ENCODE measurements at places on chromosomes 1 and 21.

DNA sequence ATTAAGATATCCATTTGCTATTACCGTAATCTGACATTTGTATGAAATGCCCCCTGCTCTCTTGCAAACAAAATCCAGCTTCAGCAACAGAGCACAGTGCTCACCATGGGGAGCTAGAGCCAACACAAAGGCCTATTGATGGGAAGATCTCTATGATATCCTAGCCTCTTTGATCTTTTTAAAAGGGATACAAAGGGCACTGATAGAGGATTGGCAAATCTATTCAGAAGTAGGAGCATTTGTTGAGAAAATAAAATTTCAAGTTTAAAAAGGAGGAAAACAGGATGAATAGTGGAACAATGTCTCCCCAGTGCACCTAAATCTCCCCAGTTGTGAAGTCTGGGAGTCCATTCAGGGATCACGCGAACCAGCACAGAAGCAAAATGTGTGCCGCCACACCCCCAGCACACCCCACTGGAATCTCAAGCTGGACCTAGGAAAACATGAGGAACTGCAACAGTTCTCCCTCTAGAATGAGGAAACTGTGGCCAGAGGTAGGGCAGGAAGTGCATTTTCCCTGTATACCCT, 32.2 kb downstream of the MRAP start:
- no peak for DNase-seq

DNA sequence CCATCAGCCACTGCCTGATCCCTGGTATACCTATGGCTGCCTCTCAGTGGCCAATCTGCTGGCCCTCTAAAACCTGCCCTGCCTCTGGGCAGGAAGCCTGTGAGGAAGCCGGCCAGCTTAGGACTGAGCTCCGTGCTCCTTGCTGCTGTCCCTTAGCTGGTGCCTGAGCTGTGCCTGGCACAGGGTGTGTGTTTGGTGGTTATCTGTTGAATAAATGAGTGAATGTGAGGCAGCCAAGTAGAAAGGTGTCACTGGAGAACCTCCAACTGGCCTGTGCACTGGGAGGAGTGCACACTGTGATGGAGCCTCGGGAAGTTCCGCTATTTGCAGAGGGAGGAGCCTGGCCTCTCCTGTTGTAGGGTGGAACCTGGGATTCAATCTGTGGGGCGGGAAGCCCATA, 63.4 kb upstream of the STUM start:
- DNase-seq, result no peak

DNA sequence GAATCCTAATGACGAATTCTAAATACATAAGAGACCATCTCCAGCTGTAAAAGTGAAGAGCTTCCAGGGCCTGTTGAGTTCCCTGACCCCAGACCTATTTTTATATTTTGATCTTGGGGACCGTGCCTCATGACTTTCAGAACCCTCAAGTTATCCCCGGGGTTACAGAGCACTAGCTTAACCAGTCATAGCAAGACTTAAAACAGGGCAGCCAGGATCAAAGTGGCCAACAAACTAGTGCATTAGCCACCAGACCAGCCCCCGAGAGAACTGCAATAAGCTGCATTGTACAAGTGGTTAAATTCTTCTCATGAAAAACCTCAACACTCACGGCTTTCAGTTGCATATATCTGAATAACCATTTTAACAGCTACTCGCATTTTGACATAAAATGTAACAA, 183.0 kb downstream of the BARHL2 start:
- no peak for DNase-seq

GRCh38 chr1:37919277-37919676, 27.6 kb downstream of the INPP5B start:
- DNase-seq, result no peak

DNA sequence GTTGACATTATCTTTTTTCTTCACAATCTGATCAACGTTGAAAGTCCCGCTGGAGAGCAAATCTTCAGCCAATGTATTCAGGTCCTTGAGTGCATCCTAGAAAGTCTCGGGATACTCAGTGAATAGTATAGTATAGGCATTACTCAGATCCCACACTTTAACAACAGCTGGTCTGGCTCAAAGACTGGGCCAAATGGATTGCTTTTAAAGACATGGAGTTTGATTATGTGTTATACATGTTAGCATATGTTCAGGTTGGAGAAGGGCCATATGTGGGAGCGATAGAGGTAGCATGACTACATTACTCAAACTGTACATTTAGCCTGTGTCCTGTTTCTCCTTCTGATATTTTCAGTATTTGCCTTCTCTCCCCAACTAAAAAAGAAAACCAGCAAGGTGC, 33.1 kb downstream of the OR10Z1 start:
- DNase-seq, result no peak

- DNase-seq, result no peak
These were observed 24.9 kb upstream of the KIRREL1 start for GRCh38 chr1:157968508-157968907.

- no peak for DNase-seq
These were observed 37.3 kb downstream of the NENF start for GRCh38 chr1:212470059-212470458.

- no peak for DNase-seq
These were observed 15.3 kb upstream of the SHCBP1L start for GRCh38 chr1:182968151-182968741.

GRCh38 chr21:34580181-34580700, 34.7 kb downstream of the RCAN1 start:
- no peak for DNase-seq

DNA sequence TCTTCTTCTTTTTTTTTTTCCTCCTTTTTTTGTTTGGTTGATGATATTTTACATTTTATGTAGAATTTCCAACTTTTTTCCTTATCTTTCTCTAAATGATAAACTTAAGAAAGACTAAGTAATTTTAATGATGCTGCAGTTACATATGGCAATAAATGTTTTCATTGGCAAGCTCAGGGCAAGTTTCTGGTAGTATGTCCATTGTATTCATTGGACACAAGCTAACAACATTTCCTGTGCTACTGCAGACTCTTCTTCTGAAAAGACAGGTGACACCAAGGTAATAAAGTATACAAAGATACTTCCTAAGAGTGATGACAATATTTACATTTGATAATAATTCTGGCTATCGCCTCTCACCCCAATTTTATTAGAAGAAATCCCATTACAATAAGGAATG, 219.2 kb upstream of the NFIA start:
- DNase-seq, result no peak

DNA sequence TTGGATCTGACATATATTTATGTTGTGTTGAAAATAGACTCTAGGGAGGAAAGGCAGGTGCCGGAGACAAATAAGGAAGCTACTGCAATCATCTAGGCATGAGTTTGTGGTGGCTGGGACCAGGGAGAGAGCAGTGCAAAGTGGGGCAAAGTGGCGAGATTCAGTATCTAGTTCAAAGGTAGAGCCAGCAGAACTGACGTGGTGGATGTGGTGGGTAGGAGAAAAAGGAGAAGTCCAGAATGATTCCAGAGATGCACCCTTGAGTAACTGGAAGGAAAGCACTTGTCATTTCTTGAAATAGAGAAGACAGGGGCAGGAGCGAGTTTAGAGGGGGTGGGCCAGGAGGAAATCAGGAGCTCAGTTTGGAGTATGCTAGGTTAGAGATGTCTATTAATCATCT, 275.2 kb downstream of the KAZN start:
- DNase-seq, result no peak

DNA sequence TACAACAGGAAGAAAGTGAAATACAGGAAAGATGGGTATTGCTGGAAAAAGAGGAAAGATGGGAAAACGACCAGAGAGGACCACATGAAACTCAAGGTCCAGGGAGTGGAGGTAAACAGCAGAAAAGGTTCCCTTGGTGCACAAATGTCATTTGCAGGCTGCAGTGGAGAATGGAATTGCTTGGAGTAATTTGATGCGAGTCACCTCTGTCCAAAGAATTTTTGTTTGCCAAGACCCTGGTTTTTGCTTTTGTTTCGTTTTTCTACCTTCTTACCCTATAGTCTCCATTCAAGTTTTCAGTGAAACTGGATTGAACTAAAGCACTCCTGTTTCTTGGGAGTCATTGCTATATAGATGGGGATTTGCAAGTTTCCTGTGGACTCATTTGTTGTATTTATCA, 464.3 kb downstream of the CAMTA1 start:
- DNase-seq, result no peak

DNA sequence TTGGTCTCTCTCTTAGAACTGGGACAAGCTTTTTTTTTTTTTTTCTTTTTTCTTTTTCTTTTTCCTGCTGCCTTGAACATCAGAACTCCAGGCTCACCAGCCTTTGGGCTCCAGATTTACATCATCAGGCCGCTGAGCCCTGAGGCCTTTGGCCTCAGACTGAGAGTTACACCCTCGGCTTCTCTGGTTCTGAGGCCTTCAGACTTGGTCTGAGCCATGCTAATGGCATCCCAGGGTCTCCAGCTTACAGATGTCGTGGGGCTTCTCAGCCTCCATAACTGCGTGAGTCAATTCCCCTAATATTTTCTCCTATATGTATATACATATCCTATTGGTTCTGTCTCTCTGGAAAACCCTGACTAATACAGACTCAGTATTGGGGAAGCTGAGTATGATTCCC, 36.5 kb upstream of the RC3H1 start:
- DNase-seq, result no peak

DNA sequence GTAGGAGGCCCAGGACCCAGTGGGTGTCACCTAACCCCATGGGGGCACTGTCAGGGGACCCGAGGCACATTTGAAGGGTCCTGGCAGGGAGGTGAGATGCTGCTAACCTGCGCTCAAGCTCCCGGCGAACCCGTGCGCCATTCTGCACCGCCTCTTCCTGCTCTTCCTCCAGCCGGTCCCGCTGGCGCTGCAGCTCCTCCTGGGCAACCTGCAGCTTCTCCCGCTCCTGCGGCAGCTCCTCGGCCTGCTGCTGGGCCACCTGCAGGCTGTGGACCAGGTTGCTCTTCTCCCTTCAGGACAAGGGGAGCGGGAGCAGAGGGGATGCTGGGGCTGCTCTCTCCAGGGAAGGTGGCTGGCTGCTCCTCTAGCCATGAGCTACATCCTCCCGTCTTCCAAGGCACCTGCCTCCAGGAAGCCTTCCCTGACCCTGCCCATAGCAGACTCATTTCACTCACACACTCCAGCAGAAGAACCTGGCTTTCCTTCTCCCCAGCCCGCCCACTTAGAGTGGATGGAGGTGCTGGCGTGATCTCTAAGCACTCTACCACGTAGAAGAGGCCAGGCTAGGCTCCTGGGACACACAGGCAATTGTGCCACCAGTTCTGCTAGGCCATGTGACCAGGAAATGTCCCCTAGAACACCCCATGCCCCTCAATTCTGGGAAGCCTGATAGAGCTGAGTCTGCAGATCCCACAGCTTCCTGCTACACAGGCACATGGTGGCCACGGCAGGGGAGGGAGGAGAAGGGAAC, 15.2 kb upstream of the NBPF1 start:
- no peak for DNase-seq

GRCh38 chr1:175537571-175537970, 205.8 kb downstream of the TNR start:
- no peak for DNase-seq

GRCh38 chr1:39639305-39640130, at the start of gene HEYL:
TSS of gene HEYL (minus strand) at chr1:39639643. CDS start at chr1:39639625, 18 bp downstream.
- DNase-seq, result peak; percentile 75

DNA sequence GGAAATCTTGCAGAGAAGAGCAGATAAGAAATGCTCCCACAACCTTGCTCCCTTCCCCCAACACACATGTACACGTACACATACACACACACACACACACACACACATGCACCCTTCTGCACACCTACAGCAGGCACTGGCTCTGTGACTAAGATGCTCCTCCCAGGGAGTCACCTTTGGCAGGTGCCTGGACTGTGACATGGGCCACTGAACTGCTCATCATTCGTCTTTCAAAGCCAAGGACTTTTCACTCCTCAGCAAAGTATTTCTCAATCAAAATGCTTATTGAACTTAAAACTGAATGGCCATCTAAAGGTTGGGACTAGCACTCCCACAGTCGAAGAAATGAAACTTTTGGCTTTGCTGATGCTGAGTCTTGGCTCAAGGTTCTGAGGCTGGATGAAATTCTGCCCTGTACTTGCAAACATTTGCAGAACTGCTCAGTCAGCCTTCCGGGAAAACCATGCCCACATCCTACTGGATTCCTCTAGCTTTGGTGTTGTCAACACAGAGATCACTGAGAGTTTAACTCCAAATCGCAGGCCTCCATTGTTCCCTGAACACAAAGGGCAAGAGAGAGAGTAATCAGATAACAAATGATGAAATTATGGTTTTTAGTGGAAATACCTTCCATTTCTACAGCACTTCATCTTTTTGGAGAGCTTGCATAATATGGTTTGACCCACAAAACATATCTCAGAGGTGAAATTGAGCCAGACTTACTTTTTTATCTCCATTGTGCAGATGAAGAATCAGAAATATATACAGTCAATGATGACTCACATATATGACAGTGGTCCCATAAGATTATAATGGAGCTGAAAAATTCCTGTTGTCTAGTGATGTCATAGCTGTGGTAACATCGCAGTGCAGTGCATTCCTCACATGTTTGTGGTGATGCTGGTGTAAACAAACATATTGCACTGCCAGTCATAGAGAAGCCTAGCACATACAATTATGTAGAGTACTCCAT, 72.4 kb upstream of the BCAR3 start:
- DNase-seq, result no peak

- DNase-seq, result no peak
These were observed at the start of gene LHX4 for GRCh38 chr1:180229483-180230415. TSS of gene LHX4 (plus strand) at chr1:180230264. CDS start at chr1:180230530, 266 bp downstream.

DNA sequence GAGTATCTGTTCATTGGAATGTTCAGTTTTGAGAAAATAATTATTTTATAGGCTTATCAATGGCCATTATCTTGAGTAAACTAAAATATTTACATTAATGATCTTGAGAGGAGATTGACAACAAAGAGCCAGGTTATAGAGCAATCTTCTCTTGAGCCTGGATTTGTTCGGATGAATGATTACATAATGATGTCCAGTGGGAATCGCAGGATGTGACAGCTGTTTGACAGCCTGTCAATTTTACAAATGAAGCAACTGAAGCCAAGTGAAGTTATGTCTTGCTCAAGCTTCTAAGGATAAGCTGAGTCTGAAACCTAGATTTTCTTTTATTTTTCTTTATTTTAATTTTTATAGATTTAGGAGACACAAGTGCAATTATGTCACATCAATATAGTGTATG, 52.1 kb upstream of the BACH1 start:
- DNase-seq, result no peak

GRCh38 chr1:14773396-14774025, 175.0 kb downstream of the KAZN start:
- DNase-seq, result no peak

DNA sequence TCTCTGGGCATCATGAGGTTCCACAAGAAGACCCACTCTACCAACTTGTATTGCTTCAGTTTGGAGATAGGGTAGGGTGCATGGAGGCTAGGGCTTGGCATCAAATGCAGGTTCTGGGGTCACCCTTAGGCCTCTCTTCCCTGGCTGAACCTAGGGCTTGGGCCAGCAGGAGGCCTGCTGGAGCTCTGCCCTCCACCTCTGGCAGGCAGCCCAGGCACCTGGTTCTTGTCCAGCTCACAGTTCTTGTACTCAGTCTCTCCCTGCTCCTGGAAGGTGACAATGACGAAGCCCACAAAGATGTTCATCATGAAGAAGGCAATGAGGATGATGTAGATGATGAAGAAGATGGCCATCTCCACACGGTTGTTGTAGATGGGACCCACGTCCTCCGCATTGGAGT, 37.5 kb upstream of the KIF21B start:
- no peak for DNase-seq

- no peak for DNase-seq
These were observed 8.9 kb downstream of the CCDC185 start for GRCh38 chr1:223401873-223402789.

GRCh38 chr1:2260917-2261316, 32.8 kb downstream of the SKI start:
- no peak for DNase-seq

GRCh38 chr1:31751822-31752241, 12.3 kb downstream of the ADGRB2 start:
- DNase-seq, result no peak
